Heart left ventricle (tissue), 16 donors: ENCODE measurements at places on chromosomes 16 and 17.
A peak's percentile ranks its signal among the peaks of the same experiment; 100 is the strongest.

DNA sequence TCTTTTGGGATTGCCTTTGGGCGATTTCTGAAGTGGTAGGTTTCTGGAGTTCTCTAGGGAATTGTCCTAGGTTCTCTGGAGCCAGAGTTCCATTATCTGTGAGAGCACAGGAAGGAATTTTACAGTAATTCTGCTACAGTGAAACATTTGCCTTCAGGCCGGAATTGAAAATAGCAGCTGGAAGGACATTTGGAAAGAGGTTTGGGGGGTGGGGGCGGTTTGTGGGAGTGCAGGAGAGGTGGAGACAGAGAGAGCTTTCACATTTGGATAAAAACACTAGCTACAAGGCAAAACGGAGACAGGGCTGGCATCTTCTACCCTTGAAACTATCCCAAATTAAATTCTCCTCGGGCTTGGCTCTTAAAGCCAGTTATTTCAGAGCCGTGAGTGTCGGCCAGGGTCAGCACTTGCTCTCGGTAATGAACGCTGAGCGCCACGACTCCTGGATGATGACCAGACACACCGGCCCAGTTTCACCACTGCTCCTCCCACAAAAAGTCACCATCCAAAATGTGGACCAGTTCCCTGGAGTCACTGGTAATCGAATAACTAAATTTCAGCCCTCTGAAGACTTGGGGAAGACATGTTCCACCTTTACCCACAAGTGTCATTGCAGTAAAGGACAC is 67.7 kb upstream of the TANC2 start:
- peak; percentile 51 for DNase-seq

DNA sequence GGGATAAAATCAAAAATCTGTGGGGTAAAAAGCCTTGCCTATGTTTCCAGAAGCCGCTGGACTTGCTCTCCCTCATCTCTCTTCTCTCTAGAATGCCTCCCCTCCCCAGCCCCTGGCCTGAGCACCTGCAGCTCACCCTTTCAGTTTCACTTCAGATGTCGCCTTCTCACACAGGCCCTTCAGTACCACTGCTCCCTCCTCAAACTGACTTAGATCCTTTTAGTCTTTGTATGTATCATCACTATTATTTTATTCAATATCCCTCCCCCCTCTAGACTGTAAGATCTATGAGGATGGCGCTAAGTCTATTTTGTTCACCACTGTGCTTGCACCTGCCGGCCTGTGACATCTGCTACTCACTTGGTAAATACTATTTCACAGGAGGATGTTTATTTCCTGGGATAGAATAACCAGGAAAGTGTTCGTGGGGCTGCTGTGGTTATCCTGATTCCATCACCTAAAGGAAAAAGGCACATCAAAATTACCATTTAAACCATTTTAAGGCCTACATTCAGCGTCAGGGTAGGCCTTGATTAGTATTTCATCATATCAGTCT is 122.3 kb downstream of the MRTFB start:
- no peak for DNase-seq

GRCh38 chr17:83173914-83174361 is 94.5 kb downstream of the METRNL start:
- peak; percentile 40 for DNase-seq

- DNase-seq: no peak
These were observed 144.0 kb downstream of the SOX9 start for GRCh38 chr17:72264682-72265405.

GRCh38 chr17:81707725-81708646 is 4.1 kb upstream of the SLC25A10 start:
- DNase-seq: no peak

DNA sequence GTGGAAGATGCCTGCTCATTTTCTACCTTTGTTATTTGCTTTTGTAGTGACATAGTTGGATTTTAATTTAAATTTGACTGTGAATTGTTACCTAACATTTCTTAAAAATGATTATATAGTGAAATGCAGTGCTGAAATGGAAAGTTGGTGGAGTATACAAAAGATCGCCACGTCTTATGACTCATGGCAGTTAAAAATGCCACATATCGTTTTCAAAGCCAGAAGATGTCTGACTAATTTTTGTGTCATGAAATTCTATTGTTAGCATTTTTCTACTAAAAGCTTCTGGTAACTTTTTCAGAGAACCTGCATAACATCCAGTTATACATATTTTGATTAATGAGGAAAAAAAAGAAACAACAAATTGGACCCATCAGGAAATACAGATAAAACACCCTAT is 20.6 kb downstream of the MAP2K4 start:
- DNase-seq: no peak

DNA sequence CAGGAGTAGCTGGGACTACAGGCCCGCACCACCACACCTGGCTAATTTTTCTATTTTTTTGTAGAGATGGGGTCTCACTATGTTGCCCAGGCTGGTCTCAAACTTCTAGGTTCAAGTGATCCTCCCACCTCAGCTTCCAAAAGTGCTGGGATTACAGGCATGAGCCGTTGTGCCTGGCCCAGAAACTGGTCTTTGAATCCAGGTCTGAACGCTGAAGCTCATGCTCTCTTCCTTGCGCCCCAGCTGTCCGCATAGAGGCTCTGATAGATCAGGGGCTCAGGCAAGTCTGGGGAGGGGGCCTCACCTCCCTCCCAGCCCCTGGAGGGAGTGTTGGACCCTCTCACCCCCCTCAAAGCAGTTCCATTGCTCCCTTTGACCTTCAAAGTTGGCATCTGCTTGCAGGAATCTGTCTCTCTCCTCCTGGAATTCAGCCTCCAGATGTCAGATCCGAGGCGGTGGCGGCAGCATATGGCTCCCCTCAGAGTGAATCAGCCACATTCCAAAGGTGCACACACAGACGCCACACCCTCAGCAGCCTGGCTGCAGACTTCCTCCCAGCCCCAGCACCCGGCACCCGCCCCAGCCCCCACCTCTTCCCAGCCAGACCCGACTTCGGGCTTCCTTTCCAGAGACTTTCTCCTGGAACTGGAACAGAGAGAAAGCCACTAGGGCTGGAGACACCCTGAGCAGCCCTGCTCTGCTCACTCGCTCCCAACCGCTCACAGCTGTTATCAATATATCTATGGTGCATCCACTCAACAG is 16.9 kb upstream of the GLIS2 start:
- peak; percentile 91 for DNase-seq

DNA sequence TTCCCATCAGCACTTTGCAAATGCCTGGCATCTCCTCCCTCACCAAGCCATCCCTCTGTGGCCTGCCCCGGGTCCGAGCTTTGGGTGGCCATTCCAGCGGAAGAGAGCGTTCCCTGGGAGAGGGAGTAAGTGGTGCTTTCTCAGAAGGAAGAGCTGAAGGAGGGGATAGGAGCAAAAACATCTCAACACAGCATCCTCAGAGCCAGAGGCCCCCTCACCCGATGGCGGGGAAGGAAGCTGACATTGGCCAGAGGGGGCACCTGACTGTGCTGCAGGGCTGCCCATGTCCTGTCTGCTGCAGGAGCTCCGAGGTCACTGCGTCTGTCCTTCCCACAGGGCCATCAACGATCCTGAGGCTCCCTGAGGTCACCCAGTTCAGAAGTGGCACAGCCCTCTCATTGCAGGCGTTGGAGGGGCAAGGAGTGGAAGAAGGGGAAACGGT is 427 bp upstream of the TLCD3B start:
- DNase-seq: no peak

DNA sequence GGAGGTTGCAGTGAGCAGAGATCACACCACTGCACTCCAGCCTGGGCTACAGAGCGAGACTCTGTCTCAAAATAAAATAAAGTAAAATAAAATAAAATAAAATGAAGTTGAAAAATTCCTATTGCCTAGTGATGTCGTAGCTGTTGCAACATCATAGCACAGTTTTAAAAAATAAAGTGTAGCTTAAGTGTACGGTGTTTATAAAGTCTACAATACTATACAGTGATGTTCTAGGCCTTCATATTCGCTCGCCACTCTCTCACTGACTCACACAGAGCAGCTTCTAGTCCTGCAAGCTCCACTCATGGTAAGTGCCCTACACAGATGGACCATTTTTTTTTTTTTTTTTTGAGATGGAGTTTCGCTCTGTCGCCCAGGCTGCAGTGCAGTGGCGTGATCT is 43.5 kb upstream of the MNT start:
- DNase-seq: no peak

- no peak for DNase-seq
These were observed 140.5 kb downstream of the CACNG3 start for GRCh38 chr16:24396350-24397271.

DNA sequence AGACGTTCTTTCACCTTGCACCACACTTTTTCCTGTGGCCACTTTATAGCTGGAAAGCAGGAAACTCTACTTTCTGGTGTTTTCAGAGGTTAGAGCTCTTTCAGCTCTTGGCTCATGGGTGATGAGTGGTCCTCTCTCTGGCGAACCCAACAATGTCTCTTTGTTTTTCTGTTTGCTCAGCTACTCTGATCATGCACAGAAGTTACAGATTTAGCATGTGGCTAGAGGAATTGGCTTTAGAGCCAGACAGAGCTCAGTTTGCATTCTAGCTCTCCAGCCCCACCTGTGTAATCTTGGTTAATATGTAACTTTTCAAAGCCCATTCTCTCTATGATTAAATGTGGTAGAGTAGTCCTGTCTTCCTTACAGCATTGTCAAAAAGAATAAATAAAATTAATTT is 225.2 kb downstream of the HAPSTR1 start:
- DNase-seq: no peak

GRCh38 chr16:22670551-22671041 is 143.4 kb upstream of the HS3ST2 start:
- DNase-seq: no peak

GRCh38 chr17:60355663-60356594 is 36.0 kb downstream of the USP32 start:
- DNase-seq: no peak

DNA sequence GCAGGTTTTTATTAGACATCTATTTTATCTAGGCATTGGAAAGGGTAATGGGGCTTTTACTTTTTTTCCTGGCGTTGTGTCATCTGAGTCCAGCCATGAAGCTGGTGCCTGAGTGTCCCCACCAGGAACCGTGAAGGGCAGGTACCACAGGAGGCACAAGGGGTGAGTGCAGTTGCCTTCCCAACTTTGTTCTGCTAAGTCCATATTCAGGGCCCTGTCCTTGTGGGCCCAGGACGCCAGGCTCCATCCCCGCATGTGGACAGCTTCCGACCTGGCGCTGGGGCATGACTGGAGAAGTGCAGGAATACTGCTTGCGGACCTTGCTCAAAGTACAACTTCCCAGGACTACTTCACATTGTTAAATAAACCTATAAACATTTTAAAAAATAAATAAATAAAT is 60.6 kb downstream of the KPNA2 start:
- no peak for DNase-seq

DNA sequence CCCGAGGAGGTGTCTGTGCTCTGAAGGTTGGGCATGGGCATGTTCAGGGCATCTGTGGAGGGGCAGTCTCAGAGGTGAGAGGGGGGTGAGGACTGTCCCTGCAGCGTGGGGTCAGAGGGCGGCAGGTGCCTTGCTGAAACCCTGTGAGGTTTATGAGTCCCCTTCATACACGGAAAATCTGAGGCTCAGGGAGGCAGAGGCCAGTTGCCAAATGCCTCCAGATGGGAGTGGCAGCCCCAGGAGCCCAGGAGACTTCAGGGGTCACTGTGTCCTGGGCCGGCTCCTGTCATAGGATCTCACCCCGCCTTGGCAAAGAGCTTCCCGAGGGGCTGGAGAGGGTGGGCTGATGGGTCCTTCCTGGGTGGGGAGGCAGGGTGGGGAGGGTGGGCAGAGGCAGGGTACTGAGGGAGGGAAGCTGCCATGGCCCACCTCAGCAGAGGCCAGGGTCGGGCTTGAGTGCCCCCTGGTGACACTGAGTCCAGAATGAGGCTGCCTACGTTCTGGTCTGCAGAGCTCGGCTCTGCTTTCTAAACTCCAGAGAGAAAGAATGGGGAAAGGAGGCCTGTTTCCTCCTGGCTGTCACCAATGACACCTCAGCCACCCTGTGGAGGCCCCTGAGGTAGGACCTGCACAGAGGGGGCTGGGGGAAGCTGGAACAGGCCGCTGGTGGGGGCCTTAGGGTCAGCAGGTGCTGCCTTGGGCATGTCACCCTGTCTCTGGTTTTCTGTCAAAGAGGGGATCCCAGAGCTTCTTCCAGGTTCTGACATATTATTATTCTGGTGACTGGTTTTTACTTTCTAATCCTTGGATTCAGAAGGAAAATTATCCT is 1.1 kb downstream of the LGALS9 start:
- DNase-seq: no peak

- no peak for DNase-seq
These were observed 43.7 kb downstream of the CDC27 start for GRCh38 chr17:47145351-47145750.

GRCh38 chr17:31073411-31073810 is 21.4 kb upstream of the NF1 start:
- no peak for DNase-seq

GRCh38 chr17:44310609-44311376 is 2.4 kb downstream of the RUNDC3A start:
- no peak for DNase-seq

DNA sequence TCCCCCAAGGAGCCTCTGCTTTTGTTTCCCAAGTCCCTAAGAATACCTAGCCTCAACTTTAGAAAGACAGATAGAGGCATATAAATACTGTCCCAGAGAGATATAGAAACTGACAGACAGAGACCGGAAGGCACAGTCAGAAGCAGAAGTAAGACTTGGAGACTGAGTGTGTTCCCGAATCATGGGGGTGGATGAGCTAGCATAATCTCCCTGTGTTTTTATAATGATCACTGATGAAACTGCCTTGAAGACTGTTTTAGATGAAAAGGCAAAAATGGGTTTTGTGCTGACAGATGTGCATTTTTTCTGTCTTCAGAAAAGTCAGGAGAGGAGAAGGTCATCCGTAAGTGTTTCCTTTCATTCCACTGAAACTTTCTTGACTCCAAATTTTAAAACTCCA is 8.3 kb upstream of the PSMD3 start:
- no peak for DNase-seq

DNA sequence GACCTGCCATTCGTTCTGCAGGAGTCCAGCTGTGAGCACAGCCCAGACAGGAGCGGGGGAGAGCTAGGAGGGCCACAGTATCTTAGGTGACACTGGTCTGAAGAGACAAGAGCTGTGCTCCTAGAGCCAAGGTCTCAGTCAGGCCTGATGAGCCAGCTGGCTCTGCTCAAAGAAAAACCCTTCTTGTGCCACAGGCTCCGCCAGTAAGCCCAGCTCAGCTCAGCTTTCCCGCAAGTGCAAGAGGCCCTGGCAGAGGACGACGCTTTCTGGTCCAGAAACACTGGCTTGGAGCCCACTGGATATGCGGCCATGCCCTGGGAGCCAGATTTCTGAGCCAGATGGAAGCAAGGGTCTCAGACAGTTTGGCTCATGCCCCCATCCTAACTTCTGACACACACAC is 23.9 kb downstream of the PEMT start:
- peak; percentile 91 for DNase-seq
